Placental pericyte (primary cell): ENCODE measurements at places on chromosomes 1 and 21. TPM values are rescaled to one million over a fixed set of nuclear protein-coding genes. Genes with fewer than 3 reads are reported as not detected.

Gene ZNF683
- not detected in 2 replicates for total RNA-seq

Gene NBPF10
- total RNA-seq, result 0.86 and 3.5 TPM in 2 replicates

Gene VCAM1
- total RNA-seq, result 33.8 and 113 TPM in 2 replicates

Gene RSPH1
- under 0.01 TPM in 1 of 2 replicates, not detected in the other for total RNA-seq

Gene BATF3
- 0.88 and 1.3 TPM in 2 replicates for total RNA-seq

Gene NBPF4
- total RNA-seq, result 0.14 and 0.66 TPM in 2 replicates

Gene HPDL
- 0.86 TPM in 1 of 2 replicates, not detected in the other for total RNA-seq

Gene LCE6A
- not detected in 2 replicates for total RNA-seq

Gene OR2T35
- not detected in 2 replicates for total RNA-seq

Gene PGBD5
- 0.14 and 0.66 TPM in 2 replicates for total RNA-seq

Gene TSPAN1
- 0.86 and 1.8 TPM in 2 replicates for total RNA-seq

Gene ECM1
- total RNA-seq, result 16.2 and 34.5 TPM in 2 replicates

Gene GJC2
- 2.4 and 3.0 TPM in 2 replicates for total RNA-seq

Gene KLHDC7A
- total RNA-seq, result not detected in 2 replicates

Gene S100A5
- 1.1 TPM in 1 of 2 replicates, not detected in the other for total RNA-seq

Gene RPTN
- not detected in 2 replicates for total RNA-seq

Gene SV2A
- total RNA-seq, result 7.9 and 33.5 TPM in 2 replicates

Gene KCND3
- 0.14 and 0.22 TPM in 2 replicates for total RNA-seq

Gene BSND
- not detected in 2 replicates for total RNA-seq

Gene OR2L8
- total RNA-seq, result 0.43 TPM in 1 of 2 replicates, not detected in the other

Gene GJB4
- total RNA-seq, result not detected in 2 replicates

Gene ATP6V0B
- total RNA-seq, result 113 and 121 TPM in 2 replicates

Gene TCP10L
- total RNA-seq, result not detected in 2 replicates

Gene MAP3K7CL
- total RNA-seq, result 15.1 and 26.6 TPM in 2 replicates

Gene TFF2
- not detected in 2 replicates for total RNA-seq

Gene PIK3R3
- 1.3 and 3.3 TPM in 2 replicates for total RNA-seq

Gene NHLH1
- under 0.01 and 0.14 TPM in 2 replicates for total RNA-seq

Gene UBE2Q1
- 25.6 and 28.2 TPM in 2 replicates for total RNA-seq

Gene FCRL2
- total RNA-seq, result not detected in 2 replicates

Gene SAMD11
- 1.1 and 2.9 TPM in 2 replicates for total RNA-seq

Gene FAM131C
- total RNA-seq, result 0.14 TPM in 1 of 2 replicates, not detected in the other

Gene GPR3
- total RNA-seq, result 0.44 and 2.9 TPM in 2 replicates

Gene OR2T2
- total RNA-seq, result not detected in 2 replicates

Gene CD160
- not detected in 2 replicates for total RNA-seq

Gene FCGR3B
- total RNA-seq, result not detected in 2 replicates

Gene PGLYRP4
- not detected in 2 replicates for total RNA-seq

Gene NFASC
- total RNA-seq, result under 0.01 and 1.4 TPM in 2 replicates

Gene HAO2
- not detected in 2 replicates for total RNA-seq

Gene AGMAT
- 0.44 and 2.3 TPM in 2 replicates for total RNA-seq

Gene LIN28A
- not detected in 2 replicates for total RNA-seq

Gene KRTAP11-1
- total RNA-seq, result not detected in 2 replicates

Gene PDZK1IP1
- total RNA-seq, result not detected in 2 replicates
